ENCODE measurements at places on chromosomes 1 and 21.

- DNase-seq = no peak
Measured at GRCh38 chr1:76891931-76892622, 24.8 kb downstream of the ST6GALNAC5 start.

GRCh38 chr1:105865546-105865945 lies 1190.9 kb upstream of the PRMT6 start:
- no peak for DNase-seq

- no peak for DNase-seq
Measured at GRCh38 chr1:197614916-197615692, 160.2 kb downstream of the DENND1B start.

GRCh38 chr1:172638885-172639831 lies 19.7 kb upstream of the FASLG start:
- peak; percentile 62 for DNase-seq

DNA sequence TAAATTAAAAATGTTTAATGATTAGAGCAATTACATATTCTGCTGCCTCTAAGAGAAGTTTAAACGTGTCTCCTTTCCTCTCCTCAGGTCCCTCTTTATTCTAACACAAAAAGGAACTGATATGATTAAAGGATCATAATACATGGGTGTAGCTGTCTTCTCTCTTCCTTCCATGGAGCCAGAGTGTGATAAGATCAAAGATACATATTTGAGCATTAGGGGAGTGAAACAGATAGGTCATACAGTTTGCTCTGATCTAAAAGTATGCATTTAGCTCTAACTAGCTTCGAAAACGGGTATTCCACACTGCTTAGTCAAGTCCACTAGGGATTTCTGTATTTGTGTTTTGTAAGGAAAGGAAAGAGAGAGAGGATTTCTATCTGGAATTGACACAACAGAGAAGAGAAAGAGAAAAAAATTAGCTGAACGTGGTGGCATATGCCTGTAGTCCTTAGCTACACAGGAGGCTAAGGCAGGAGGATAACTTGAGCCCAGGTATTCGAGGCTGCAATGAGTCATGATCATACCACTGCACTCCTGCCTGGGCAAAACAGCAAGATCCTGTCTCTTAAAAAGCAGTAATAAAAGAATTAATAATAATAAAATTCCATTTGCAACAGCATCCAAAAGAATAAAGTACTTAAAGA lies 63.1 kb downstream of the CDC42BPA start:
- no peak for DNase-seq

Data from stimulated activated CD8-positive, alpha-beta memory T cell treated with anti-CD3 and anti-CD28 coated beads, Interleukin-7, amount 100 ng/mL, for 48 hours (primary cell).